ENCODE measurements at places on chromosomes 3 and 15.
A peak's percentile ranks its signal among the peaks of the same experiment; 100 is the strongest.

DNA sequence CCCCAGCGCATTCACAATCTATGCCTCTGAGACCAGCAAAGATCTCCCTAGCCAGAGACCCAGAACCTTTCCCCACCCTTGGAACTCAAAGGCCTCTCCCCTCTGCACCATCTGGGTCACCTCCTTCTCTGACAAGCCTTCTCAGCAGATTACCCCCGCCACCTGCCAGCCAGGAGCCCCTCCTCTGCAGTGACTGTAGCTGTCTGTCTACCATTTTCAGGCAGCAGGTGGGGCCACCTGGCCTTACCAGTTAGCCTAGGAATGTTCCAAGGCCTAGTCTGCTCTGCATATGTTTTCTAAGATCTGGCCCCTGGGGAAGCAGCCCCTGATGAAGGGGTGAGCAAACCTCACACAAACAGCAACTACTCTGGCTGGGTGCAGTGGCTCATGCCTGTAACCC, 2.4 kb downstream of the MYLK start:
- no peak overlapping the region for H3K27ac ChIP-seq
- no peak for DNase-seq
- peaks cover 6% of the 10 kb centered on the region for H3K4me1 ChIP-seq
- no peak overlapping the region for H3K4me3 ChIP-seq
- no peaks in the 10 kb centered on the region for H3K27me3 ChIP-seq

- peaks cover 67% of the 10 kb centered on the region for H3K36me3 ChIP-seq
- no peaks in the 10 kb centered on the region for H3K4me1 ChIP-seq
- no peaks in the 10 kb centered on the region for H3K27me3 ChIP-seq
Observed at GRCh38 chr3:196918968-196919367, 23.4 kb downstream of the NCBP2 start.

DNA sequence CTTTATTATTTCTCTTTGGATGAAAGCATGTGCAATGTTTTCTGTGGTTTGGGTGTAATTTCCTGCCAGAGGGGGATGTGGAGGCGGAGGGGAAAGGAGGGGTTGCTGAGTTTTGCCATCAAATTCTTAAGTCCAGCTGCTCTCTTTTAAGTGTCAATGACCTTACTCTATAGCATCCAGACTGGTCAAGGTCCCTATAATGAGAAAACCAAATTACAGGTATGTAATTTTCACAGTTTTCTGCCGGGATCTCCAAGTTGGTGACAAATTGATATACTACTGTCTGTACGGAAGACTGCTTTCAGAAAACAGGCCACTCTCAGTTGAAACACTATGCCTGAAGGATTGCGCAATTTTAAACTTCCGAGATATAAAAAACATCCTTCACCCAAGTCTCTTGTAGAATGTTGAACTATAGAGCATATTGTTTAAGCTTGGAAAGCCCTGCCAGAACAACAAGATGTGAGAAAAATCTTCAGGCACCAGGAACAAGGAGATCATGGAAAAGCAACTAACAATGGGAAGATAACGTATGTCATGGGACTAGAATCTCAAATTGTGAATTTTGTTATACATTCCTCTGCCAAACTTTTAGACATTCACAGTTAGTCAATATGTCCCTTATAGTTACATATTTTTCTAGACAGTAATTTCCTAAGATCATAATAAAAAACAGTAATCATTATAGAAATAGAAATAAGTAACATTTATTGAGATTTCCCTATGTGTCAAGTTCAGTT, 300.7 kb upstream of the SATB1 start:
- H3K36me3 ChIP-seq: no peaks in the 10 kb centered on the region
- H3K27ac ChIP-seq: peak overlapping the region; percentile 32
- no peaks in the 10 kb centered on the region for H3K27me3 ChIP-seq
- H3K4me1 ChIP-seq: no peaks in the 10 kb centered on the region
- no peak for DNase-seq

- no peaks in the 10 kb centered on the region for H3K36me3 ChIP-seq
- no peak overlapping the region for H3K4me3 ChIP-seq
- H3K27me3 ChIP-seq: no peaks in the 10 kb centered on the region
- no peak for DNase-seq
Observed at GRCh38 chr3:54856271-54856670, 71.6 kb downstream of the LRTM1 start.

DNA sequence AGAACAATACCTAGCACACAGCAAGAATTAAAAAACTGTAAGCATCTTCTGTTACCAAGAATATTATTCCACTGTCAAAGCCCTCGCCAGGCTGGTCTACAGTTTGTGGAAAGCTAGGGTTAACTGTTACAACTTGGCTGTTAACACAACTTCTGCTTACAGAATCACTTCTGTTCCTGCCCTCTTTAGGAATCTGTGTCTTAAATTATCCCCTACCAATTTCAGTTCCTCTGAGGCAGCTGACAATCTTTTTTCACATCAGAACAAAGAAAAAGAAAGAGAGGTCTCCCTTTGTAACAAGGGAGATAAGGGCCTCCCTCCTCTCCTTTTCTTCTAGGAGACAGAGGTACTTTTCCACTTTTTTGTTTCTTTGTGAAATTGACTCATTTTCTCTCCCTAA, 188.9 kb downstream of the FMN1 start:
- no peaks in the 10 kb centered on the region for H3K36me3 ChIP-seq
- no peak for DNase-seq
- no peaks in the 10 kb centered on the region for H3K27me3 ChIP-seq
- H3K27ac ChIP-seq: no peak overlapping the region
- no peak overlapping the region for H3K4me3 ChIP-seq

GRCh38 chr15:60275624-60276023, 122.2 kb downstream of the ANXA2 start:
- no peak overlapping the region for H3K27ac ChIP-seq
- no peak for DNase-seq
- no peak overlapping the region for H3K4me3 ChIP-seq
- H3K27me3 ChIP-seq: peaks cover 24% of the 10 kb centered on the region

DNA sequence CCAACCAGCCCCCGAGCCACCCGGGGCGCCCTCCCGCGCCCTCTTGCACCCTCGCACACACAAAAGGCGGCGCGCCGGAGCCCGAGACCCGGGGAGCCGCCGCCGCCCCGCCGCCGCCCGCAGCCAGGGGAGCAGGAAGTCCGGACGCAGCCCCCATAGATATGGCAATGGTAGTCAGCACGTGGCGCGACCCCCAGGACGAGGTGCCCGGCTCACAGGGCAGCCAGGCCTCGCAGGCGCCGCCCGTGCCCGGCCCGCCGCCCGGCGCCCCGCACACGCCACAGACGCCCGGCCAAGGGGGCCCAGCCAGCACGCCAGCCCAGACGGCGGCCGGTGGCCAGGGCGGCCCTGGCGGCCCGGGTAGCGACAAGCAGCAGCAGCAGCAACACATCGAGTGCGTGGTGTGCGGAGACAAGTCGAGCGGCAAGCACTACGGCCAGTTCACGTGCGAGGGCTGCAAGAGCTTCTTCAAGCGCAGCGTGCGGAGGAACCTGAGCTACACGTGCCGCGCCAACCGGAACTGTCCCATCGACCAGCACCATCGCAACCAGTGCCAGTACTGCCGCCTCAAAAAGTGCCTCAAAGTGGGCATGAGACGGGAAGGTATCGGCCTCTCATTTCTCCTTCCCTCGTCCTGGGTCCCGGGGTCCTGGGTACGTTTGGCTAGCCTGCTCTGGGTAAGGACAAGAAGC, 1.6 kb downstream of the NR2F2 start:
- H3K4me1 ChIP-seq: peaks cover 4% of the 10 kb centered on the region
- DNase-seq: no peak
- peak overlapping the region; percentile 88 for H3K27ac ChIP-seq
- no peaks in the 10 kb centered on the region for H3K36me3 ChIP-seq
- H3K4me3 ChIP-seq: peak overlapping the region; percentile 87
- peaks cover 23% of the 10 kb centered on the region for H3K27me3 ChIP-seq
